ENCODE measurements at places on chromosomes 1 and 21. TPM values are rescaled to one million over a fixed set of nuclear protein-coding genes. Genes with fewer than 3 reads are reported as not detected.

Gene VAMP3
- 174 TPM for total RNA-seq

Gene PROK1
- not detected for total RNA-seq

Gene IL19
- total RNA-seq, result not detected

Gene TTC22
- not detected for total RNA-seq

Gene CD1E
- total RNA-seq, result not detected

Gene TMEM82
- not detected for total RNA-seq

Gene KRTAP7-1
- not detected for total RNA-seq

Gene TGFB2
- 2.8 TPM for total RNA-seq

Gene NUDT4B
- 76.2 TPM for total RNA-seq

Gene LPAR3
- not detected for total RNA-seq

Gene C1orf21
- 32.0 TPM for total RNA-seq

Gene MYOG
- total RNA-seq, result not detected

Gene KCNJ9
- total RNA-seq, result not detected

Gene SPRR5
- not detected for total RNA-seq

Gene NTRK1
- total RNA-seq, result not detected

Gene LENEP
- total RNA-seq, result 0.40 TPM

Gene TRIM17
- not detected for total RNA-seq

Gene GJA4
- 35.9 TPM for total RNA-seq

Gene DMBX1
- not detected for total RNA-seq

Gene LORICRIN
- total RNA-seq, result not detected

Gene COL9A2
- 0.53 TPM for total RNA-seq

Gene QSOX1
- 133 TPM for total RNA-seq

Gene DTL
- total RNA-seq, result 29.7 TPM

Gene DNAJC28
- total RNA-seq, result 2.3 TPM

Gene SNX7
- total RNA-seq, result 77.2 TPM

Gene TDRD5
- total RNA-seq, result not detected

Gene S100A14
- not detected for total RNA-seq

Gene AMY1A
- not detected for total RNA-seq

Data from thoracic aorta endothelial cell (primary cell).